ENCODE measurements at places on chromosomes 4 and X.
A peak's percentile ranks its signal among the peaks of the same experiment; 100 is the strongest.

GRCh38 chr4:147840838-147841738 lies 109.2 kb downstream of the ARHGAP10 start:
- DNase-seq: no peak

- DNase-seq: no peak
Measured at GRCh38 chrX:37825215-37825842, 22.0 kb downstream of the DYNLT3 start.

DNA sequence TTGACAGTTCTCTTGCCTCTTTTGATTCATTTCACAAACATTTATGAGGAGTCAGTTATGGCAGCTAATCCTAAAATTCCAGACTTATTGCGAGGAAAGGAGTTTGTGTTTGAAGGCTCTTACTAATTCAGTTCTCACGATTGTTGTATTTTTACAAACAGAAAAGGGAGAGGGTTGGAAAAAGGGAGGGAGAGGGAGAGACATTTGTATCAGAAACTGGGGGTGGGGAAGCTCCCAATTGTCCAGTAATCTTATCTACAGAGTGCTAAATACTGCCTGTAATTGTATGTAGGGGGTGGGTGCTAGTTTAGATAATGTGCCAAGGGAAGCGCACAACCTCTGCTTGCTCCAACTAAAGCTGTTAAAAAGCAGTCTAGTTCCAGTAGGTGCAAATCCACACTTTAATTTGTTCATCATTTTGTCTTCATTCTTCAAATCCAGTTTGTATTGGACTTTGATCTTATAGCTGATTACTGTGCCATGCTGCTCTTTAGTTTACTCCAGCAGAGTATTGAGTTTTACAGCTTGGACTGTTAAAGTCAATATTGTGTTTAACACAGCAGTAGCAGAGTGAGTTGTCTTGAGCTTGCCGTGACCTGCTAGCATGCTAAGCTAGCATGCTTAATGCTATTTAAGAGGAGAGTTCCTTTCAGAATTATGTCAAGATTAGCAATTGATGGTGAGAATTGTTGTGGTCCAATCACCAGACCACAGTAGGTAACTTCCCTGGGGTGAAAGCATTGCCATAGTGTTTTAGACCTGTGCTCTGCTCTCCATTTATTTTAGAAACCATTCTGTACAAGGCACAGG lies 13.9 kb downstream of the FNIP2 start:
- peak; percentile 38 for DNase-seq

DNA sequence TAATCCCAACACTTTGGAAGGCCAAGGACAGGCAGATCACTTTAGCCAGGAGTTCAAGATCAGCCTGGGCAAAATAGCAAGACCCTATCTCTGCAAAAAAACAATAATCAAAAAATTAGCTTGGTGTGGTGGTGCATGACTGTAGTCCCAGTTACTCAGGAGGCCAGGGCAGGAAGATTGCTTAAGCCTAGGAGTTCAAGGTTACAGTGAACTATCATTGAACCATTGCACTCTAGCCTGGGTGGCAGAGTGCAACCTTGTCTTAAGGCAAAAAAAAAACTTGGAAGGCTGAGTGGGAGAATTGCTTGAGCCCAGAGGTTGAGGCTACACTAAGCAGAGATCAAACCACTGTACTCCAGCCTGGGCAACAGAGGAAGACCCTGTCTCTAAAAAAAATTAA lies 5.2 kb upstream of the FRYL start:
- no peak for DNase-seq

DNA sequence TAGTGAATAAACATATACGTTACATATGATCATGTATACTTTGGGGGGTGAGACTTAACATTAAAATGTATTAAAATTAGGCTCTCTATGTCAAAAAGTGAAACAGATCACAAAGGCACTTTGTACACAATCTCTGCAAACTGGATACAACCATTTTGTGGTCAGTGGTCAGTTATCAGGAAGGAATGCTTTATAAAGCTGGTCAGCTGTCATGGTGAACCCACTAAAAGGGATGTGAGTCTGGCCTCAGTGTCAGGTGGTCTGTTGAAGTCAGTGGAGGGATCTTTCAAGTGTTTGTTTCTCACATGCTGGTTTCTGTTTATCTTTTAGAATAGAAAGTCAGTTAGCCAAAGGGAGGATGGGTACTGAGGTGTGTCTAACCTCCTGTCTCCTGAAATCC lies 875.5 kb upstream of the INTU start:
- DNase-seq: no peak

DNA sequence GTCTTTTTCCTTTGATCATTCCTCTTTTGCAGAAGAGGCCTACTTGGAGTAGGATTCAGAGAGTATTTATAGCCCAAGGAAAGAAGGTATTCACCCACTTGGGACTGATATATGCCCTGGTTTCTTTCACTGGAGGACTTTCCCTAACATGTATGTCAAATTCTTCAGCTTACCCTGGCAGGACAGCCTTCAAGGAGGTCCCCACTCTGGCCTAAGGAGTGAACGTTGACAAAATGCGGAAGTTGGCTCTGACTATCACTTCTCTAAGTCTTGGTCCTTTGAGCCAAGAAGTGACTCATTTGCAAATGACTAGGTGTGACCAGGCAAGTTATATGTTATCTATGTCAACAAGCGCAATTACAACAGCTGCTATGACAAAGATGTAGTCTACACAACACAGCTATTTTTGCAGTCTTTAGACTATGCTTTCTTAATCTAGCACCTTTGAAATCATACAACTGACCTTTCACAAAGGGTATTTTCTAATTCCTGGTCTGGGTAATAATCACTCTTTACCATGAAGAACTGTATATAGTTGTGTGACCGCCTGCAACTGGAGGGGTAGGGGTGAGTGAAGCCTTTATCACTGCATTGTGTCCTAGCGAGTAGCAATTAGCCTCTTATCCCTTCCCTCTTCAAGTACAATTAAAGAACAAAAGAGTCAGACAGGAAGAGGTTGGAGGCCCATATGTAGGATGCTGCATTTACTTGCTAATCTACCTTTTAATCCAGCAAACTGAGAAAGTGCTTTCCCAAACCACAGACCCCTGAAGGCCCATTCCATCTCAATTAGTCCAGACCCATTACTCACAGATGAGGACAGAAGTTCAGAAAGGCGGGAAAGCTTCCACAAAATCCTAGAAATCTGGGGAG lies 50.1 kb downstream of the RASGEF1B start:
- DNase-seq: peak; percentile 36

GRCh38 chr4:186727169-186727976 lies 3.7 kb upstream of the FAT1 start:
- DNase-seq: no peak

DNA sequence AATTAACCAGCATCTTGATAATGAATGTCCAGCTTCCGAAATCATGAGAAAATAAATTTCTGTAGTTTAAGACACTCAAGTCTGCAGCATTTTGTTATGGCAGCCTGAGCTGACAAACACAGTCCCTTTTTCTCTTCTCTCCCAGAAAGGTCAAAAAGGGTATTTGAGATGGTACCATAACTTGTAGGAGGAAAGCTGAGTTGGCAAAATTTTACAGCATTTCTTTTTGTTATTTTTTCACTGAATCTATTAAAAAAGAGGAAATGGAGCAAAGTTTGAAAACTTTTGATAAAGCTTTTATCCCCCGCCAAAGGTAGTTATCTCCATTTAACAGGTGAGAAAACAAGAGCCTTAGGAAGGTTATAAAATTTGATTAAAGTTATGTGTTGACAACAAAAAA lies 367.6 kb upstream of the TECRL start:
- DNase-seq: no peak

DNA sequence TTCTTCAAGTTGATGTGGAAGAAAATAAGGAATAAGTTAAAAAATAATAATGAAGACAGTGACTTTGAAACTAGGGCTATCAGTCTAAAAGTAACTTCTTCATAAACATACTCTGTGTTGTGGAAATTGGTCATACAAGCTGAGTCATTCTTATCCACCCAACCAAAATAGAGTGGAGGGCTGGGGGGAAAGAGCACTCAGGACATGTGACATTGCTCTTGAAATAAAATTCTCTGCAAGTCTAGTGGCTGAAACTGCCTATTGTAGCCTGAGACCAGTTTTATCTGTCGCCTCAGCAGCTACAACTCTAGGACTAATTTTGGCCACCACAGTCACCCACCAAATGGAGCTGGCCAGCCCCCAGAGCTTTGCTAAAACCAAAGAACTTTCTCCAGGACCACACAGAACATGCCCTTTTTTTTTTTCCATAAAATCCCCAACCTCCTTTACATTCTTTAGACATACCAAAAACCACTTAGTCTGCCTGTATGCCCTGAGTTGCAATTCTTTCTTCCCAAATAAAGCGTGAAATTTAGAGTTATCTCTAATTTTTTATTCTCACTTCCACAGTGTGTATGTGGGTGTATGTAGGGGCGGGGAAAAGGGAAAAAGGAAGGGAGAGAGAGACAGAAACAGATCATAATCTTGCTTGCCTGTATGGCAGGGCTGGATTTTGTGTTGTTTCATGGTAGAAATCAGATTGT lies 23.0 kb upstream of the SLC25A4 start:
- DNase-seq: no peak

GRCh38 chr4:125938541-125938940 lies 623.8 kb downstream of the FAT4 start:
- peak; percentile 17 for DNase-seq

- no peak for DNase-seq
Measured at GRCh38 chrX:130247996-130248395, 20.7 kb downstream of the ZNF280C start.

GRCh38 chr4:76407440-76408119 lies 13.4 kb downstream of the CCDC158 start:
- DNase-seq: no peak

- no peak for DNase-seq
Measured at GRCh38 chrX:53044995-53045394, 3.6 kb upstream of the GPR173 start.

- no peak for DNase-seq
Measured at GRCh38 chr4:127181001-127181400, 451.8 kb upstream of the INTU start.

- no peak for DNase-seq
Measured at GRCh38 chrX:137574102-137574783, 8.3 kb downstream of the ZIC3 start.

- DNase-seq: no peak
Measured at GRCh38 chr4:149645790-149646189, 169.9 kb downstream of the IQCM start.

DNA sequence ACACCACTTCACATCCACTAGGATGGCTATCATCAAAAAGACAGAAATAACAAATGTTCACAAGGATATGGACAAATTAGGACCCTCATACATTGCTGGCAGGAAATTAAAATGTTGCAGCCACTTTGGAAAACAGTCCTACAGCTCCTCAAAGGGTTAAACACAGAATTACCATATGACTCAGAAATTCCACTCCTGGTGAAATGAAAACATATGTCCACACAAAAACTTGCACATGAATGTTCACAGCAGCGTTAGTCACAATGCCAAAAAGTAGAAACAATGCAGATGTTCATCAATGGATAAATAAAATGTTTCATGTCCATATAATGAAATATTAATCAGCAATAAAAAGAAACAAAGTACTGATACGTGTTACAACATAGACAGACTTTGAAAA lies 15.1 kb downstream of the S100G start:
- DNase-seq: peak; percentile 74

Measured in fibroblast of skin of abdomen (primary cell).